ENCODE measurements at places on chromosomes 2 and 18. TPM values are rescaled to one million over a fixed set of nuclear protein-coding genes. Genes with fewer than 3 reads are reported as not detected.

PSMA8 gene
- total RNA-seq, result not detected

TUBA3D gene
- total RNA-seq, result 2.9 TPM

GCKR gene
- not detected for total RNA-seq

KLHL30 gene
- not detected for total RNA-seq

HOXD8 gene
- total RNA-seq, result 8.9 TPM

SPATA3 gene
- not detected for total RNA-seq

DDX1 gene
- 102 TPM for total RNA-seq

SNORC gene
- 0.84 TPM for total RNA-seq

ADCY3 gene
- 73.5 TPM for total RNA-seq

PLGLB1 gene
- total RNA-seq, result 0.17 TPM

LHCGR gene
- total RNA-seq, result not detected

TMEM237 gene
- total RNA-seq, result 19.5 TPM

FLACC1 gene
- 1.9 TPM for total RNA-seq

CXCR1 gene
- not detected for total RNA-seq

LIPG gene
- total RNA-seq, result 0.43 TPM

GPR35 gene
- total RNA-seq, result not detected

IL37 gene
- total RNA-seq, result not detected

OSR1 gene
- total RNA-seq, result not detected

CMPK2 gene
- 2.7 TPM for total RNA-seq

G6PC2 gene
- not detected for total RNA-seq

KATNAL2 gene
- total RNA-seq, result not detected

LRPPRC gene
- total RNA-seq, result 50.5 TPM

TRAPPC12 gene
- 63.2 TPM for total RNA-seq

ALPG gene
- not detected for total RNA-seq

MARCHF4 gene
- total RNA-seq, result 24.1 TPM

IL36B gene
- total RNA-seq, result not detected

TFCP2L1 gene
- total RNA-seq, result 0.10 TPM

SLC4A5 gene
- total RNA-seq, result not detected

CENPA gene
- total RNA-seq, result 42.8 TPM

MC5R gene
- not detected for total RNA-seq

GAL3ST2 gene
- total RNA-seq, result not detected

TCF4 gene
- total RNA-seq, result 11.5 TPM

PROM2 gene
- total RNA-seq, result not detected

CD302 gene
- total RNA-seq, result 2.6 TPM

TNFRSF11A gene
- total RNA-seq, result 9.8 TPM

RPE gene
- 103 TPM for total RNA-seq

CHCHD5 gene
- 52.5 TPM for total RNA-seq

CYP27C1 gene
- 1.4 TPM for total RNA-seq

TRABD2A gene
- 22.7 TPM for total RNA-seq

IMPACT gene
- total RNA-seq, result 28.1 TPM

UGT1A8 gene
- not detected for total RNA-seq

ERFE gene
- total RNA-seq, result 13.1 TPM

UGT1A4 gene
- not detected for total RNA-seq

GALNT14 gene
- 62.7 TPM for total RNA-seq

CHRND gene
- not detected for total RNA-seq

GALNT13 gene
- 0.21 TPM for total RNA-seq

UPP2 gene
- not detected for total RNA-seq

SF3B6 gene
- 286 TPM for total RNA-seq

SPC25 gene
- total RNA-seq, result 27.1 TPM

ESPNL gene
- total RNA-seq, result 0.85 TPM
